Stimulated activated CD4-positive, alpha-beta T cell treated with anti-CD3 and anti-CD28 coated beads, Interleukin-2, amount 100 ng/mL, for 4 hours (primary cell): ENCODE measurements at places on chromosomes 5 and 9.

GRCh38 chr9:14508884-14509283 lies 184.3 kb downstream of the ZDHHC21 start:
- no peak for DNase-seq

- no peak for DNase-seq
Measured at GRCh38 chr5:136192526-136193321, at the start of gene SMIM32. Gene SMIM32, minus strand, starts transcription at chr5:136193162. Its CDS starts 638 bp downstream, at chr5:136192524.

- no peak for DNase-seq
Measured at GRCh38 chr9:80134487-80134886, 562.7 kb downstream of the TLE4 start.

DNA sequence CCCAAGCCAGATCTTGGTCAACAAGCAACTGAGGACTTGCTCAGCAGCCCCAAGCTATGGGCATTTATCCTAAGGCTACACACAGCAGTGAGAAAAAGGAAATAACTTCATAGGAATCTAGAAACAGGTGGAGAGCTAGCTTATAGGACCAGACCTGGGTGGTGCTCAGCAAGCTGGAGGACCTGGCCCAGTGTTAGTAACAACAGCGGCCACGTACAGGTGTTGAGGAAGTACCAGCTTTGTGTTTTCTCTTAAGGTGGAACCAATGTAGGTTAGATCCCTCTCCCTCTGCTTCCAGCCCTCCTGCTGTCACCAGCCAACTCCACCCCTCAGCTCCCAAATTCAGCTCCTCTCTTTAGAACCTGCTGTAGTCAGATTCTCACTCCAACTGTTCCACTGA lies 43.4 kb downstream of the IRF1 start:
- DNase-seq: no peak

GRCh38 chr5:123098767-123099513 lies 9.9 kb downstream of the PRDM6 start:
- DNase-seq: no peak

DNA sequence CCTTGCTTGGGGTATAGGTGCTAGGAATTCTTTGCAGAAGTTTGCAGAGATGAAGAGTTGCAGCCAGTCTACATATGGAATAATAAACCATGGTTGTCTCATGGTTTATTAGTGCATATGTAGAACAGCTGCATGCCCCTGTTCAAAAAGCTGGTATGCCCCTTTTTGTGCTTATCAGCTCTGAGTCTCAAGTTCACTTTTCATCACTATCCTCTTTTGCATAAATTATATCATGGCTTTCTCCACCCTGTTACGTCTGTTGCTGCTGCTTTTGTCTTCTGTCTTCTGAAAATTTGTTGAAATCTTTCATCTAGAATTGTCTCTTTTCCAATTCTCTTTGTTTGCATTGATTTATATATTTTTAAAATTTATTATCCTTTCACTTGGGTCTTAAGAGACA lies 172.0 kb downstream of the CPLANE1 start:
- no peak for DNase-seq

DNA sequence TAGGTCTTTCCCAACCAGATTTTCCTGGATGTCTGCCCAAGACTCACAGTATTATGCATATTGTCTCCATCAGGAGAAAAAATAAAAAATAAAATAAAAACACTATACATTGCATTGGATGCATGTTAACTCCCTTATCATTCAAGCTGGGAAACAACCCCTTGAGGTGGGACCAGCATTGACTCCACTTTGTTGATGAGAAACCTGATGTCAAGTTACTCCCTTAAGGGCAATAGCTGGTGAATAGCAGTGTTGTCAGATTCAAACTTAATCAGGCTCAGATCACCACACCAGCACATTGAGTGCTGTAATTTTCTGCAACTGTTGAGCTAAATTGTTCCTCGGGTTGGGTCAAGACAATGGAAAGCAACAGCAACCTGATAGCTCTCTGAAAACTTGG lies 264.0 kb upstream of the TRIM32 start:
- DNase-seq: no peak

- DNase-seq: no peak
Measured at GRCh38 chr5:96330530-96331140, 102.4 kb downstream of the PCSK1 start.

DNA sequence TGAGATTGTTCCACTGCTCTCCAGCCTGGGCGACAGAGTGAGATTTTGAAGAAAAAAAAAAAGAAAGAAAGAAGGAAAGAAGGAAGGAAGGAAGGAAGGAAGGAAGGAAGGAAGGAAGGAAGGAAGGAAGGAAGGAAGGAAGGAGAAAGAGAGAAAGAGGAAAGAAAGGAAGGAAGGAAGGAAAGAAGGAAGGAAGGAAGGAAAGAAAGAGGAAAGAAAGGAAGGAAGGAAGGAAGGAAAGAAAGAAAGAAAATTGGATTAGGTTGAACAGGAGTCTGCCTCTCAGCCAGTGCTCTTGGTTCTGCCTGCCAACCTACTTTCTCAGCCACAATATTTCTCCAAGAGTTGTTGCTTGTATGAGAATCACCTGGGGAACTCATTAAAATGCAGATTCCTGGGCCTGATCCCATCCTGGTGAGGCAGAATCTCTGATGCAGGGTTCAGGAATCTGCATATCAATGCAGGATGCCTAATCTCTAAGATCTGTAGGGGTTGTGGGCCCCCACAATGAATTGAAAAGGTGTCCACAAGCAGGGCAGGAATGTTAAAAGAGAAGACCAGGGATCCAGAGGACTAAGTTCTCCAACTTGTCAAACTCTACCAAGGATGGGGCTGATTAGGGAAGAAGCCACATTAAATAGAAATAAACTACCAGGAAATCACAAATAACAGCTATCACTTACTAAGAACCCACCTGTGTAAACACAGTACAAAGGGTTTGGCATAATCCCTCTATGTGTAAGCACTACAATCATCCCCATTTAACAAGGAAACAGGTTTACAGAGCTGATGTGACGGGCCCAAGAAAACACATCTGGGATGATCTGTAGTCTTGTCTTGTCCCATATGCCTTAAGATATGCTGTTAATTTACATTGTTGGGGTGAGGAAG lies 23.4 kb upstream of the GALNT10 start:
- DNase-seq: no peak

GRCh38 chr9:93125331-93125894 lies 8.6 kb downstream of the NINJ1 start:
- no peak for DNase-seq

GRCh38 chr9:93962561-93963440 lies 7.6 kb upstream of the BARX1 start:
- DNase-seq: peak; percentile 79

DNA sequence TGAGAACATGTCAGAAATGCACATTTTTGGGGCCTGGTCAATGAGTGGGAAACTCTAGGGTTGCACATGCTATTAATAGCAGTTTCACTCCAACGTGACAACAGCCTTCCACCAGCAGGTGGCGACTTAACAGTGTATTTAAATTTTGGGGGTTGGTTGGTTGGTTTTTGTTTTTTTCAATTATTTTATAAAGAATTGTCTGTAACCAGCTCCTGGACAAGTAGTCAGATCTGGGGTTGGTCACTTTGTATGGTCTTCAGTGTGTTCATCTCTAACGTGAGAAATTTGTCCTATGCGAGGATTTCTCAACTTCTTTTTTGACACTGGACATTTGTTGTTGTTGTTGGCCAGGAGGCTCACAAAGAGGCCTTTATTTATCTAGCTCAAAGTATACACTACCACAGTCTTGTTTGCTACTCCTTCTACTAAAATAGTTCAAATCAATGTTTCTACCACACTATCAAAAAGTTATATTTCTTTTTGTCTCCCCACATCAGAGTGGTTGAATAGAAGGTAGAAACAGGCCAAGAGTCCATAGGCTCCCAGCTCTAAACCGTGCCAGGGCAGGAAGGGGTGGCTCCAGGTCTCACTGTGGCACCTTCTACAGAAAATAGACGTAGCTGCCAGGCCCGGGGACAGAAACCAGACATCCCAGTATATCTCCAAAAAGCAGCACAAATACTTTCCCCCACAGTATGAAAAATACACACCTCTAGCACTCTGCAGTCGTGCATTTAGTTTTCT lies 110.4 kb downstream of the TRPM6 start:
- DNase-seq: peak; percentile 56

DNA sequence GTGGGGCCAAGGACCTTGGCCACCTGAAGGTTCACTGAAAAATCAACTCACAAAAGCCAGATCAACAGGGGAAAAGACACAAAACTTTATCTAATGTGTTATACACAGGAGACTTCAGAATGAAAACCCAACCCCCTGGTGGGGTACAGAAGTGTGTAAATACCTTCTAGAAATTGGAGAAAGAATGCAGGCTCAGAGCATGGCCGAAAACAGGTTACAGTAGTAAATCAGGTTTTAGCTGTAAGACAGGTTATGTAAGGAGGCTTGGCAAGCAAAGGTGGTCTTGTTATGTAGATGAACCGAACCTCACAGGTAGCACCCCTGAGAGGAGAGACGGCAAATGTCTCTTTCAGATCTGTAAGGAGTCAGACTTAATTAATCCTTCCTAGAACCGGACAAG lies 10.0 kb downstream of the CEMIP2 start:
- no peak for DNase-seq

DNA sequence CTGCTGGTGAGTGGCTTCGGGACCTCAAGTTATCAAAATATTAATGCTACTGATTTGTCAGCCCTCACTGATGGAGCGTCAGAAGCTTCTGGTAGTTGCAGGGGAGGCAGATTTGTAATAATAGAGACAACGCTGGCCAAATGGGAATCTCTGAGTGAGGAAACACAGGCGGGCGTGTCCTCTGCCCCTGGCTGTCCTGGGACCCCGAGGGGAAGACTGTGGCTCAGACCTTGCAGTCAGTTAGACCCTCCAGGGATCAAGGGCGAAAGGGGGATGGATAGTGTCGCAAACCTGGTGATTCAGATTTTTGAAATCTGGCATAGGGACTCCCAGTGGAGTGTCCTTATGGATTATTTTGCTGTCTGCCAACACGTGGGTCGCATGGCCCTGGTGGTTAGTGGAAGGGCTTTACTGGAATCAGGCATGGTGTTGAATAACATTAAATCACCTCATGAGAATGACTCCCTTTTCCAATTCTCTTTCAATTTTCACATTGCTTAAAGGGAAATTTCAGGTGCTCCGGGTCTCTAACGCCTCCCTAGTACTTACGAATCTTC lies 35.1 kb upstream of the NTNG2 start:
- no peak for DNase-seq

- DNase-seq: no peak
Measured at GRCh38 chr9:35861161-35861897, 8.9 kb downstream of the OR13J1 start.

- DNase-seq: no peak
Measured at GRCh38 chr5:124997186-124997893, 250.9 kb upstream of the ZNF608 start.

DNA sequence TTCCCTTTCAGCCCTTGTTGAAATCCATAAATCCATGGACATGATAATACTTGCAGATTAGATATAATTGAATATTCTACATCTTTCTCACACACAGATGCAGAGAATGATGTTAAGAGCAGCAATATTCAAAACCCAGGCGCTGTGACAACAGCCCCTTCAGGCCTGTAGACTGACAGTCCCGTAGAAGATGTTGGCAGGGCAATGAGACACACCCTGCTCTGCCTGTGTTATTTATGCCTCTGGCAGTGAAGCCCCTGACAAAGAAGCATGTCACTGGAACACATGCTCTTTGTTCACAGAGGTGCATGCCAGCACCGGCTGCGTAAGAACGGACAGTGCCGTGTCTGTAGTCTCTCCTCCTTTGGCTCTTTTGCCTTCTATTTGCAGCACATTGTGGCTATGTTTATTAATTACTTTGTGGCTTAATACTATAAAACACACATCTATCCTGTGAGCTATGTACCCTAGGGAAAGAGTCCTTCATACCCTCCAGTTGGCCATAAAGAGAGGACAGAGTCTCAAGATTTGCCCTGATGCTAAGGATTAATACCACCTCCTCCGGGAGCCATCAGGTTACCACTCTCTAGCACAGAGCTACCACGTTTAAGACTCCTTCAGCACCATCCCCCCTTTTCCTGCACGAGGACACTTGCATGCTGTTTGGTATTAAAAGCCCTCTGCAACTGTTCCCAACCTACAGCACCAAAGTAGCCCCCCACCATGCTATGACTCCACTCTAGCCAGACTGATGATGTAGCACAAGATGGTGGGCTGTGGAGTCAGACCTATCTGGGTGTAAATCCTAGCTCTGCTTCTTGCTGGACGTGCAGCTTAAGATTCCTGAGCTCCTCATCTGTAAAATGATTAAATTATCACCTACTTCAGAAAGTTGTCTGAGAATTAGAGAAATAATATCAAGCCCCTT lies 2.0 kb upstream of the ANP32B start:
- no peak for DNase-seq

GRCh38 chr5:82754036-82754746 lies 323.0 kb downstream of the TMEM167A start:
- no peak for DNase-seq

DNA sequence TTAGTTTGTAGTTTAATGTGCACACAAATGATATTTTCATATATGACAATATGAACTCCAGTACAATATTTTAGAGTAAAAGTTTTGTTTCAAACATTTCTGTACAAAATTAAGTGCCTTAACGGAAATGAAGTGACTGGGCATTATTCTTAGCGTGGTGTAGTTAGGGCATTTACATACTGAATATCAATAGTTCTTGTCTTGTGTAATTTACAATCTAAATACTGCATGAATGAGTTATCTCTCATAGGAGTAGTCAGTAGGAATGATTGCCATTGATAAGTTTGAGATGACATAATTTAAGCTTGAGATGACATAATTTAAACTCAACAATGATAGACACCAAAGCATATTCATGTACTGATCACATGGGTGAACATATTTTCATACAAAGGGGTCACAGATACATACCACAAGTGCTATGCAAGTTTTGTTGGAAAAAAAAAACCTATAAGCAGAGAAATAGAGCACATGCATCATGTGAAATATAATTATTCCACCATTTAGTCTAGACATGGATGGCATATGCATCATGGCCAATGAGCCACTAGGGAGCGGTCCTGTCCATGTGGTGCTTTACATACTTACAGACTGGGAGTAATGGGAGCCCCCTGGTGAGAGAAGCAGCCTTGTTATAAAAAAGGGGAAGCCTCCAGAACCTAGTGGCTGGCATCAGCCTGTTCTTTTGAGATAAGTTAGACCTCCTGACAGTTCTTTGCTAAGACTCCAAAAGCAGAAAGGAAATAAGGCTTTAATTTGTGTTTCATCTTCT lies 1523.9 kb downstream of the MAT2B start:
- no peak for DNase-seq

DNA sequence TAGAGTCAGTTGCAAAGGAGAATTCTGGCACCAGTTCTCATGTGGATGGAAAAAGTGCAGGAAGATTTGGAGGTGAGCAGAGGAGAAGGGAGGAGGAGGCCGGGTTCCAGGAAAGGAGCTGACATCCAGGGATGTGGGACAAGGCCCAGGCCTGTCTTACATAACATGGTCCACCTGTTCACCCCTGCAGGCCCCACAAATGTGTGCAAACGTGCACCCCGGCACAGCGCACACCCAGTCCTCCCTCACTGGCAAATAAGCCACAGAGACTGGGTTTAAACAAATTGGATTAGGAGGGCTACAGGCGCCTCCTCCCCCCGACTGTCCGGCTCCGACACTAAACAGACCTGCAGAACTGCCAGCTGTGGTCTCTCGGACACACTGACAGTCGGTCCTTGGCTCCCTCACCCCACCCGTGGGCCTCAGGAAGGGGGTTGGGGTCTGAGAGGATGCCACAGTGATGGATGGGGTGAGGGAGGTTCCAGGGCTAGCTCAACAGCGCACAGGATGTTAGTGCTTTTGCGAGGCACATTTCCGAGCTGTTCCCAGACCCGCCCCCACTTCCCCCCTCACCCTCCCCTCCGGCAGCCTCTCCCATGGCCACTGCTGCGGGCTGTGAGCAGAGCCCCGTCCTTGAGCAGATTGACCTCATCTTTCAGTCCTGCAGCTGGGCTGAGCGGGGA lies 43.4 kb upstream of the IL17B start:
- DNase-seq: no peak
